ENCODE measurements at places on chromosomes 1 and 21. TPM values are rescaled to one million over a fixed set of nuclear protein-coding genes. Genes with fewer than 3 reads are reported as not detected.

Gene XKR8
- 2.8 TPM for total RNA-seq

GRCh38 chr1:20847611-20848080 lies 60.5 kb upstream of the HP1BP3 start:
- H3K4me3 ChIP-seq, result no peak overlapping the region
- no peaks in the 10 kb centered on the region for H3K27me3 ChIP-seq
- H3K27ac ChIP-seq, result no peak overlapping the region
- H3K4me1 ChIP-seq, result no peaks in the 10 kb centered on the region

Gene KIRREL1
- total RNA-seq, result 0.22 TPM

GRCh38 chr1:84619383-84620102 lies 45.3 kb upstream of the CTBS start:
- H3K4me1 ChIP-seq, result peaks cover 9% of the 10 kb centered on the region
- H3K27me3 ChIP-seq, result no peaks in the 10 kb centered on the region
- DNase-seq, result peak; percentile 32

GRCh38 chr1:16440470-16441281 lies at the start of gene NECAP2:
TSS of gene NECAP2 (plus strand) at chr1:16440724. CDS start at chr1:16440762, 38 bp downstream.
- peak within 1 kb of the TSS; percentile 95 for H3K4me3 ChIP-seq
- H3K27ac ChIP-seq, result peak within 1 kb of the TSS; percentile 77
- H3K36me3 ChIP-seq, result peaks cover 37% of the 10 kb centered on the region
- H3K27me3 ChIP-seq, result no peaks in the 10 kb centered on the region
- peaks cover 45% of the 10 kb centered on the region for H3K4me1 ChIP-seq
- peak; percentile 98 for DNase-seq

DNA sequence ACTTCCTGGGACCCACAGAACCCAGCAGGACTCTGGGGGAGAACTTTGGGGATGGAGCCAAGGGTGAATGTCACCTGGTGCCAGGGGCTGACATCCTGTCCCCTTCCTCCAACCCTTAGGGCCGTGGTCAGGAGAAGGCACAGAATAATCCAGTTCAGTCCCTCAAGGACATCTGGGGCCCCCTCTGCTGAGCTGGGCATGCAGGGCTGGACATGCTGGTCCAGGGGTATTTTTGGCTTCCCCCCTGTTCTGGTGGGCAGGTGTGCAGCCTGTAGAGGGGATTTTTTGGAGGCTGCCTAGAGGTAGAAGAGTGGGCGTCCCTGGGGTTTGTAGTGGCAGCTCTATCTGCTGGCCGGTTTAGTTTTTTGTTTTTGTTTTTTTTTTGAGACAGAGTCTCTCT lies 3.4 kb upstream of the CROCC start:
- H3K27ac ChIP-seq, result no peak overlapping the region
- no peak overlapping the region for H3K4me3 ChIP-seq
- H3K4me1 ChIP-seq, result peaks cover 23% of the 10 kb centered on the region
- no peaks in the 10 kb centered on the region for H3K36me3 ChIP-seq
- no peak for DNase-seq
- peaks cover 8% of the 10 kb centered on the region for H3K27me3 ChIP-seq

Gene ZYG11A
- 19.6 TPM for total RNA-seq

- H3K4me3 ChIP-seq, result no peak overlapping the region
- H3K36me3 ChIP-seq, result no peaks in the 10 kb centered on the region
- no peak for DNase-seq
- H3K27ac ChIP-seq, result no peak overlapping the region
- no peaks in the 10 kb centered on the region for H3K4me1 ChIP-seq
These were observed 709.9 kb upstream of the ADGRL4 start for GRCh38 chr1:79716447-79716846.

Gene BNIPL
- 0.84 TPM for total RNA-seq

Gene ILDR2
- total RNA-seq, result 0.16 TPM

Gene OPRD1
- 0.02 TPM for total RNA-seq

Gene MCOLN2
- total RNA-seq, result 0.18 TPM

DNA sequence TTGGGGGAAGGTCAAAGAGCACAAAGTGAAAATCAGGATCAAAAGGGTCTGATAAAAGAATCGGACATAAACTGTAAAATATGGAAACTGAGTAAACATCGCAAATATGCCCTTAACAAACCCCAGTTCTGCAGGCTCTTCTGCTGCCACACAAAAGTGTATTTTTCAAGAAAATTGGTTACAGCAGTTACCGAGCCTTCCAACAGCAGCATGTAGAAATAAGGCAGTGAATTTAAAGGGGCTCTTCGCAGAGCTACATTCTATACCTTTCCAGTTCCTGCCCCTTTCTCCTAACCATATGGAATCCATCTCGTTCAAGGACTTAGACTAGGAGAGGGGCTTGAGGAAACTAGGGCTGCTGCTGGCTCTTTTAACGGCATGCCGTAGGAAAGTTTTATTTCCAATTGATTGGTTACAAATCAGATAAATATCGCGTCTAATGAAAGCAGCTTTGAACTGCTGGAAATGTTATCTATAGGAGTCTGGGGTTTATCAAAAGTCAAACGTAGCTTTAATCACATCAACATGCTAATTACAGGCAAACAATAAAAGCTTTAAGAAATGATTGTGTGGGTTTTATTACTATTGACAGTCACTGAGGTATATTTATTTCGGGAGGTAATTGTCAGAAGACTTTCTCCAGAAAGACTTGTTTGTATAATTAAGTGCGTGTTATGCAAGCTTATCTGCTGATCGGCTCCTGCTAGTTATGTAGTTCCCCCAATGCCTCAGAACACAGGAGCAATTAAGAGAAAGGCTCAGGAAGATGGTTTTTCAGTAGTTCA lies 59.1 kb downstream of the GORAB start:
- H3K4me3 ChIP-seq, result no peak overlapping the region
- no peaks in the 10 kb centered on the region for H3K36me3 ChIP-seq
- H3K27me3 ChIP-seq, result no peaks in the 10 kb centered on the region
- H3K4me1 ChIP-seq, result no peaks in the 10 kb centered on the region

Gene RNU1-2
- total RNA-seq, result 2,231 TPM

DNA sequence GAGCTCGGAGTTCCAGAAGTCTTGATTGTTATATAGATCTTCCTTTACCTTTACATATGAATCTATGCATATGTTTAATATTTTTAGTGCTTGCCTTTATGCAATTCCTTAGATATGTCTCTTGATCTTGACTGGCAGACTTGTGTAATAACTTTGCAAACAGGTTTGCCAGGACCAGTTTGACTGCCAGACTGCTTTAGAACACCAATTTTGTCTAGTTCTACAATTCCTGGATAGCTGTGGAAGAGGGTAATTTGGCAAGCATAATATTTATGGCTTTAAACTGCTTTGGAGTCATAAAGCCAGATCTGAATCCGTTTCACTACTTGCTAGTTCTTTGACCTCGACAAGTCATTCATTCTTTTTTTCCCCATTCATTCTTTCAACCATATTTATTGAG lies 250.0 kb downstream of the FAF1 start:
- DNase-seq, result no peak
- no peak overlapping the region for H3K4me3 ChIP-seq
- H3K27ac ChIP-seq, result no peak overlapping the region
- H3K27me3 ChIP-seq, result no peaks in the 10 kb centered on the region

DNA sequence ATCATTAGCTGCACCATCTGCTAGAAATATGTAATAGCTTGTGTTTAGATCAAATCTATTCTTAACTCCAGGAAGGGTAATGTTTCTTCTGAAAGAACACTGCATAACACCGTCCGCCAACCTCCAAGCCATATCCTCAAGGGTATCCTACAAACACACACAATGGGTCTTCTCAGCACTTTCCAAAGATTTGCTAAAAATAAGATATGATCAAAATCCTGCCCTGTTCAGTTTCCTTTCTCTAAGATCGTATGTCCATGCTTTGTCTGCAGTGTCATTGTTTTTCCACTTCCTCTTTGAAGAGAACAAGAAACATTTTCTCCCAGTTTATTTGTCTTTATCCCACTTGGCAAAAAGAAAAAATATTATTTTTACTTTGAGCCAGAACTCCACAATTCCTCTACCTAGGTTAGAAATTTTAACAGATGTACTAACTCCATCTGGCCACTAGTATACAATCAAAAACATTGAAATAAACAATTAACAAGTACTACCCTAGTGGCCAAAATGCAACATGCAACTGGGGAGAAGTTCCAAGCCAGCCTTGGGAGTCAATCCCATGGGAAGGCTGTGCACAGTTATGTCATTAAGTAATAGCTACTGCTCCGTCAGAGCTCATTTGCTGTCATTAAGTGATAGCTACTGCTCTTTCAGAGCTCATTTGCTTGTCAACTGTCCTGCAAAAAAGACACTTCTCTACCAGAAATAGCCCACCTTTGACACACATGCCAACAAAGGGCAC lies 37.8 kb downstream of the FRRS1 start:
- peaks cover 66% of the 10 kb centered on the region for H3K36me3 ChIP-seq
- no peaks in the 10 kb centered on the region for H3K27me3 ChIP-seq
- H3K4me3 ChIP-seq, result no peak overlapping the region
- no peak overlapping the region for H3K27ac ChIP-seq
- peak; percentile 58 for DNase-seq

GRCh38 chr1:8211883-8212579 lies 105.9 kb upstream of the SLC45A1 start:
- no peak for DNase-seq
- H3K36me3 ChIP-seq, result no peaks in the 10 kb centered on the region
- peaks cover 12% of the 10 kb centered on the region for H3K4me1 ChIP-seq
- peaks cover 8% of the 10 kb centered on the region for H3K27me3 ChIP-seq

Gene KRTAP19-1
- not detected for total RNA-seq

DNA sequence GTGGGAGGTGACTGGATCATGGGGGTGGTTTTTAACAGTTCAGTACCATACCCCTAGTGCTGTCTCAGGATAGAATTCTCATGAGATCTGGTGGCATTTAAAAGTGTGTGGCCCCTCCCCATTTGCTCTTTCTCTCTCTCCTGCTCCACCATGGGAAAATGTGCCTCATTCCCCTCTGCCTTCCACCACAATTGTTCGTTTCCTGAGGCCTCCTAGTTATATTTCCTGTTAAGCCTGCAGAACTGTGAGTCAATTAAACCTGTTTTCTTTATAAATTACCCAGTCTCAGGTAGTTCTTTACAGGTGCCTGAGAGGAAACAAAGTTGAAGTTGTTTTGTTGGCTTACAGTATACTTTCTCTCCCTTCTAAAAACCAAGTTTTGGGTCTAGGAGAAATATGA lies 23.1 kb upstream of the SLC22A15 start:
- H3K27me3 ChIP-seq, result no peaks in the 10 kb centered on the region
- DNase-seq, result no peak
- H3K4me3 ChIP-seq, result no peak overlapping the region
- no peak overlapping the region for H3K27ac ChIP-seq
- no peaks in the 10 kb centered on the region for H3K36me3 ChIP-seq

DNA sequence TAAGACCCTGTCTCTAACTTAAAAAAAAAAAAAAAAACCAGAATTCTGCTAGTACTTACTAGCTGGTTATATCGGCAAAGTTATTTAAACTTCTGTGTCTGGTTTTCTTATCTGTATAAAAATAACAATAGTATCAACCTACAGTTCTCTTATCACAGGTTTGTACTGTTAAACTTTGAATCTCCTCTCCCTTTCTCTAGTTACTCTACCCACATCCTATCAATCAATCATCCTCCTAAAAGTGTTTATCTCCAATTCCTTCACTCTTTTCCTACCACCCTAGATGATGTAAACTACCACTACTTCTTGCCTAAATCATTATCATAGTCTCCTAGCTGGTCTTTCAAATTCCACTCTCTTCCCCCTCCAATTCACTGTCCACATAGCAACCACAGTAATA lies 27.6 kb downstream of the USP33 start:
- H3K36me3 ChIP-seq, result peaks cover 41% of the 10 kb centered on the region
- no peak overlapping the region for H3K27ac ChIP-seq
- H3K4me1 ChIP-seq, result peaks cover 10% of the 10 kb centered on the region
- no peaks in the 10 kb centered on the region for H3K27me3 ChIP-seq

- H3K27me3 ChIP-seq, result no peaks in the 10 kb centered on the region
- H3K4me1 ChIP-seq, result no peaks in the 10 kb centered on the region
- H3K27ac ChIP-seq, result no peak overlapping the region
- DNase-seq, result peak; percentile 58
- no peak overlapping the region for H3K4me3 ChIP-seq
These were observed 8.0 kb downstream of the SDHB start for GRCh38 chr1:17045634-17046333.

DNA sequence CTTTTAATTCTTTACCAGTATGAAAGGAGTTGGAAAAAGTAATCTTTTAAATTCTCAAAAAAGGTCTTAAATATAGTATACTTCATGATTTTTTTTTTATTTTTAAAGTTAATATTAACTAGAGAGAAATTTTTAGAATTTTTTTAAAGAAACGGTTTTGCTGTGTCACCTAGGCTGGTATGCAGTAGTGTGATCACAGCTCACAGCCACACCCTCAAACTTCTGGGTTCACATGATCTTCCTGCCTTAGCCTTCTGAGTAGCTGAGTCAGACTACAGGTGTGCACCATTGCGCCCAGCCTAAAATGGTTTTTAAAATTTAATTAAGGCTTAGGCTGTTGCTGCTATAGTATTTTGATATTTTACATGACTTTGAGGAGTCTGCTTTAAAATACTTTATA lies 52.4 kb downstream of the TLCD4 start:
- peak overlapping the region; percentile 89 for H3K27ac ChIP-seq
- no peak overlapping the region for H3K4me3 ChIP-seq
- H3K4me1 ChIP-seq, result peaks cover 26% of the 10 kb centered on the region
- H3K27me3 ChIP-seq, result no peaks in the 10 kb centered on the region

- no peaks in the 10 kb centered on the region for H3K4me1 ChIP-seq
- H3K4me3 ChIP-seq, result no peak overlapping the region
- DNase-seq, result no peak
- H3K27me3 ChIP-seq, result peaks cover 65% of the 10 kb centered on the region
These were observed 82.5 kb downstream of the PDE9A start for GRCh38 chr21:42735944-42736343.

Gene VN1R5
- total RNA-seq, result not detected

GRCh38 chr1:199948587-199949280 lies 78.8 kb upstream of the NR5A2 start:
- no peaks in the 10 kb centered on the region for H3K36me3 ChIP-seq
- no peaks in the 10 kb centered on the region for H3K4me1 ChIP-seq
- no peak for DNase-seq

DNA sequence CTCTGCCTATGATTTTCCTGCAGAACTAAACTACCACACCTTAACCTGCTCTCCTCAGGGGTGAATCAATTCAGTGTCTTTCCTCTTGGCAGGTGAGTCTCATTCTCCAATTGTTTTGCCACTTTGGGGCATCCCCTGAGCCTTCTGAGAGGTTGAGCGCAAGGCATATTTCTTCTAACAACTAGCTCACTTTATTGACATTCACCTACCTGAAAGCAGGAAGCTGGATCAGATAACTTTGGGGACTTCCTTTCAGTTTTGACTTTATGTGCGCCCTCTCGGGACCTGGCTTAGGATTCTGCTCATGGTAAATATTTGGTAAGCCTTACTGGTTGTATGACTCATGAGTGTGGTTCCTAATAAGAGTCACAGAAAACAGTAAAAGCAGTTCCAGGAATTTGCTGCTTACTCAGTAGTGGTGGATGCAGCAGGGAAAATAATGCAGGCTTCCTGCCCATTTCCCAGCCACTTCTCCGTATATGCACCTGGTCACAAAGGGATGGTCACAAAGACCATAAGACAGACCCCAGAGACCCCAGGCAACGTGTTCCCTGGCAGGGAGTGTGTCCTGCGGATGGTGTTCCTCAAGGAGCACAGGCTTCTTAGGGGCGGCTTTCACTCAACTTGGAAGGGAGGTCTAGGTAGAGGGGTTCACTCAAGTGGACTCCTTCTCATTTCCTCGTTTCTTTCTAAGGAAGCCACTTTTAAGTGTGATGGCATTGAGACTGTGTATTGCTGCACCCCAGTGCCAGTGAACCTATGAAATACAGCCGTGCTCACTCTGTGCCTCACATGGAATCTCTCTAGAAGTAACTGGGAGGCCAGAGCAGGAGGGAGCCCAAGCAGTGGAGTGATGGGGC lies 22.0 kb upstream of the BATF3 start:
- no peak overlapping the region for H3K4me3 ChIP-seq
- peak overlapping the region; percentile 17 for H3K27ac ChIP-seq
- peaks cover 15% of the 10 kb centered on the region for H3K4me1 ChIP-seq
- no peaks in the 10 kb centered on the region for H3K36me3 ChIP-seq

- peaks cover 21% of the 10 kb centered on the region for H3K4me1 ChIP-seq
- no peaks in the 10 kb centered on the region for H3K27me3 ChIP-seq
- peak overlapping the region; percentile 71 for H3K4me3 ChIP-seq
- peak; percentile 69 for DNase-seq
These were observed 606 bp downstream of the DENND1B start for GRCh38 chr1:197774466-197775281.

Gene S100A12
- not detected for total RNA-seq

Gene TRAPPC10
- total RNA-seq, result 33.8 TPM

All from K562 (cell line).